T follicular helper cell (primary cell): ENCODE measurements at places on chromosomes 3 and 15.

GRCh38 chr3:46299608-46300460 is 54.1 kb upstream of the CCR2 start:
- no peak for DNase-seq

DNA sequence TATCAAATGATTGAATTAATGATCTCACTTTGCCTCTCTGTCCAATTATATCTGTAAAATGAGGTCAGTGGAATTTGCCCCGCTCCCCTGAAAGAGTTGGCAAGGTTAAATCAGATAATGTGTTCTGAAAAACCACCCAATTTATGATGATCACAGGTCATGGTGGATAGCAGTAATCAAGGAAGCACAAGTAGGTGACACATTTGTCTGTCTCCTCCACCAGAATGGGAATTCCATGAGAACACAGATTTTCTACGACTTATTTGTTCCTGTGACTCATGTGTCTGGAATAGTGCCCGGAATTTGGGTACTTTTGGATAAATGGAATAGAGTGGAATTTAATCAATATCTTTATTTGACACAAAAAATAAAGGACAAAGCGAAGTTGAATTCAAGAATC is 220.9 kb upstream of the SUCLG2 start:
- no peak for DNase-seq

DNA sequence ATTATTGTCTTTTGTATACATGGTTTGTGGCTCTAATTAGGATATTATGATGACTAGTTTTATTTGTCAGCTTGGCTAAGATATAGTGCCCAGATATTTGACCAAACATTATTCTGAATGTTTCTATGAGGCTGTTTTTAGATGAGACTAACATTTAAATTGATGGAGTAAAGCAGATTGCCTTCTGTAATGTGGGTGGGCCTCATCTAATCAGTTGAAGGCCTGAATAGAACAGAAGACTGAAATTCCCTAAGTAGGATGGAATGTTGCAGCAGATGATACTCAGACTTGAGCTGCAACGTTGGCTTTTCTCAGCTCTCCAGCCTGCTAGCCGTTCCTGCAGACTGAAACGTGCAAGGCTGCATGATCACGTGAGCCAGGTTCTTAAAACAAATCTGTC is 546.5 kb downstream of the EDEM1 start:
- no peak for DNase-seq

DNA sequence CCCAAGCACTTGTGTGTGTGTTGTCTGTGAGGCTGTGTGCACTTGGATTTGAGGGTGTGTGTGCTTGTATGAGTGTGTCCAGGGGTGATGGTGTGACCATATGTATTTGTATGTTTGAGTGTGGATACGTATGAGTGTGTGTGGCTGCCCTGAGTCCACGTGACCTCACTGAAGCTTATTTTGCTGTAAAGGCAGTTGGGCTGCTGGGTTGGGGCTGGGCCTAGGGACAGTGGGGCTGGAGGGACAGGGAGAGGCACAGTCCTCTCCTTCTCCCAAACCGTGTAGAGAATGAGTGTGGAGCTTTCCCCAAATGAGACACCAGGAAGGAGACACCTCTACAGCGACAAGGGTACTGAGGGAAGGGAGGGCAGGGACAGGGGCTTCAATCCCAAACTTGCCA is 163.4 kb upstream of the TLE3 start:
- no peak for DNase-seq

DNA sequence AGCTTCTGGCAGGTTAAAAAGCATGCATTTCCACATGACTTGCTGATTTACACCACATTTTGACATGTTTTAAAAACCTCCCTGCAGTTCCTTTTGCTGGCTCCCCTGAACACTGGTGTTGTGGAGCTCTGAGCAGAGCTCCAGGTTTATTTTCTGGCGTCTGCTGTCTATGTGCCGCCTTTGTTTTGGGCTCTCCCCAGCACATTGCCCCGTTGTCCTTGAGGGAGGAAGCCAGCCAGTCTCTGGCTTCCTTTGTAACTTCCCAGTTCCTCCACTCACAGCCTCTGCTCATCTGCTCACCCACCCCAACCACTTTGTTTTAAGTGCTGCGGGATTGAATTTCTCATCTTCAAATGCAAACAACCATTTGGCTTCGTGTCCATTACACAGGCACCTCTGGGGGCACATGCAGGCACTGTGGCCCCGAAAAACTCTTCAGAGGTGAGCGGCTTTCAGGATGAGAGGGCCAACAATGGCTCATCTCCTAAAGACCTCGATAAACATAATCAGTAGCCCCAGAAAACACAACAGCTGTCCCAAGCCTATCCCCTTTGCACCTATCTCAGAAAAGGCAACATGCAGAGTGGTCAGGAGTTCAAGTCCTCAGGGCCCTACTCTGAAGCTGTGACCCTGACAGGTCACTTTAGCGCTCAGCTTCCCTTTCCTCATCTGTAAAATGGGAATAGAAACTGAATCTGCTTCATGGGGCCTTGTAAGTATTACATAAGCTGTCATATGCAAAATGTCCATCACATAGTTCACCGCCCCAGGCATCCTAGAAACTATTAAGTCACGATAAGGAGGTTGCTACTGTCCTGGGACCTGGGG is 1.3 kb upstream of the MEF2A start:
- no peak for DNase-seq
